NCI-H82 (cell line): ENCODE measurements at places on chromosomes 7 and 10.

DNA sequence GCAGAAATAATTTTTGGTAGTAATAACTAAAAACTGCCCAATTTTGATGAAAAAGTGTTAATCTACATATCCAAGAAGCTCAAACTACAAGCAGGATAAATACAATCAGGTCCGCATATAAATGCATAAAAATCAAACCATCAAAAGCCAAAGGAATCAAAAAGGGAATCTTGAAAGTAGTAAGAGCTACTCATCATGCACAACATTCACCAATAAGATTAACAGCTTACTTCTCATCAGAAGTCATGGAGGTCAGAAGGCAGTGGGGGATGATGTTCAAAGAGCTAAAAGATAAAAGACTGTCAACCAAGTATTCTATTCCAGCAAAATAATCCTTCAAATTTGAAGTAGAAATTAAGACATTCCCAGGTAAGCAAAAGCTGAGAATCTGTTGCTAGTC, 76.4 kb downstream of the CRPPA start:
- DNase-seq = no peak

- DNase-seq = no peak
Measured at GRCh38 chr10:122325235-122325634, 49.3 kb upstream of the PLEKHA1 start.

DNA sequence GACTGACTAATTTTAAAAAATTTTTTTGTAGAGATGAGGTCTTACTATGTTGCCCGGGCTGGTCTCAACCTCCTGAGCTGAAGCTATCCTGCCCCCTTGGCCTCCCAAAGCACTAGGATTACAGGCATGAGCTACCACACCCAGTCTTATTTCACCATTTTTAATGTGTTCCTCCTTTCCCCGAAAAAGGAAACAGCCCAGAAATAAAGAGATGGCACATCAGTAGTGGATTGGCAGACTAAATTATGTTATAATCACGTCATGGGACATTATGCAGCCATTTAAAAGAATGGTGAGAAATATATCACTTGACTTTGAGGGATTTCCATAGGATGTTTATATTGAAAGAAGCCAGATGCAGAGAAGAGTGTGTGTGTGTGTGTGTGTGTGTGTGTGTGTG, 40.5 kb downstream of the CAPZA2 start:
- no peak for DNase-seq

DNA sequence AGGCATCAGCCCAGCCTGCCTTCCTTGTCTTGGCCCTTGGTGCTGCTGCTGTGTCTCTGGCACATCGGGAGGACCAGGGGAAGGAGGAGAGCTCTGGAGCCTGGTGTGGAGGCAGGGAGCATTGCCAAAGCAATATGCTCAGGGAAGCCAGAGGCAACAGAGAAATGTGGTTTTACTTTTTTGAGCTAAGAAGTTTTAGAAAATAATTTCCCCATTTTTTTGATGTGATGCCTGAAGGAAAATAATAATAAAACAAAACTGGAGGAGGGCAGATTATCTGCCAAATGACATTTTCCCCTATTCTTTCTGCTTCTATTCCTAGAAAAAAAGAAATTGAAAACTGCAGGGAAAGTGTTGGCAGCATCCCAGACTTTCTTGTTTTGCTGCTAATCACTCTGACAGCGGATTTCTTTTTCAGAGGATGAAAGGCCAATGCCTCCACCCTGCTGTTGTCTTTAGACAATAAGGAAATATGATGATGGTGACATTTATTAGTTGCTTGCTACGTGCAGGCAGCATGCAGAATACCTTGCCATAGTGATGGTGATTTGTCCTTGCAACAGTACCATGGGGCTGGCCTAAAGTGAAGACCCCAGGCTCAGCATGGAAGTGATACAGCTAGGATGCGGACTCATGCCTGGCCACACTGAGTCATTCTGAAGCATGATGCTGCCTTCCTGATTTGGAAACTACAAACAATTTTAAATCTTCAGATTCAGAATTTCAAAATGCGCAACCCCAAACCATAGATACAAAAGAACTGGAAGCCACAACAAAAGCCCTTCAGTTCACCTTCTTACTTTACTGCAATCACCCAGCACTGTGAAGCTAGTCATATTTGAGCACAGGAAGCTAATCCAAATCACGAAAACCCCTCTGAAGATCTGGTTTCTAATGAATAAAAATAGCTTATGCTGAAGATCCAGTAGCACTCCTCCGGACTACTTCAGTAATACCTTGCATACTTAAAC, 260.2 kb upstream of the TMEM72 start:
- DNase-seq = no peak

DNA sequence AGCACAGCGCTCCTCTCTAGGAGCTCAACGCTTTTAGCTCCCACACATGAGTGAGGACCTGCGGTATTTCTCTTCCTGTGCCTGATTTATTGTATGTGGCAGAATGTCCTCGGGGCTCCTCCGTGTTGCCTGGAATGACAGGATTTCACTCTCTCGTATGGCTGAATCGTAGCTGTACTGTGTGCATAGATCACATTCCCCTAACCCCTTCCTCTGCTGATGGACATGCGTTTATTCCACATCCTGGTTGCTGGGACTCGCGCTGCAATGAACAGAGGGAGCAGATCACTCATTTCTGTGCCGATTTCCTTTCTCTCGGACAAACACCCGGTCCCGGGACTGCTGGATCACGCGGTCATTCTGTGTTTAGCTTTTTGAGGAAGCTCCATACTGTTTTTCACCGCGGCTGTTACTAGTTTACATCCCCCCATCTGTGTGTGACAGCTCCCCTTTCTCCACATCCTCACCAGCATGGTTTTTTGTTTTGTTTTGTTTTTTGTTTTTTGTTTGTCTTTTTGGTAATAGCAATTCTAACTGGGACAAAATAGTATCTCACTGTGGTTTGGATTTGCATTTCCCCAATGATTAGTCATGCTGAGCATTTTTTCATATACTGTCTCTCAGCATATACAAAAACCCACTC, 76.3 kb downstream of the FOXL3 start:
- no peak for DNase-seq

DNA sequence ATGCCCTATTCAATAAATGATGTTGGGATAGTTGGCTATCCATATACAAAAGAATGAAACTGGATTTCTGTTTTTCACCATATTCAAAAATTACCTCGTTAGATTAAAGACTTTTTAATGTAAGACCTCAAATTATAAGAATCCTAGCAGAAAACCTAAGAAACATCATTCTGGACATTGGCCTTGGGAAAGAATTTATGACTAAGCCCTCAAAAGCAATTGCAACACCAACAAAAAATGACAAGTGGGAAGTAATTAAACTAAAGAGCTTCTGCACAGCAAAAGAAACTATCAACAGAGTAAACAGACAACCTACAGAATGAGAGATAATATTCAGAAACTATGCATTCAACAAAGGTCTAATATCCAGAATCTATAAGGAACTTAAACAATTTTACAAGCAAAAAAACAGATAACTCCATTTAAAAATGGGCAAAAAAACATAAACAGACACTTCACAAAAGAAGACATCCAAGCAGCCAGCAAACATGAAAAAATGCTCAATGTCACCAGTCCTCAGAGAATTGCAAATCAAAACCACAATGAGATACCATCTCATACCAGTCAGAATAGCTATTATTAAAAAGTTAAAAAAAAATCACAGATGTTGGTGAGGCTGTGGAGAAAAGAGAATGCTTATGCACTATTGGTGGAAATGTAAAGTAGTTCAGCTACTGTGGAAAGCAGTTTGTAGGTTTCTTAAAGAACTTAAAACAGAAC, 309.8 kb downstream of the AHR start:
- no peak for DNase-seq

DNA sequence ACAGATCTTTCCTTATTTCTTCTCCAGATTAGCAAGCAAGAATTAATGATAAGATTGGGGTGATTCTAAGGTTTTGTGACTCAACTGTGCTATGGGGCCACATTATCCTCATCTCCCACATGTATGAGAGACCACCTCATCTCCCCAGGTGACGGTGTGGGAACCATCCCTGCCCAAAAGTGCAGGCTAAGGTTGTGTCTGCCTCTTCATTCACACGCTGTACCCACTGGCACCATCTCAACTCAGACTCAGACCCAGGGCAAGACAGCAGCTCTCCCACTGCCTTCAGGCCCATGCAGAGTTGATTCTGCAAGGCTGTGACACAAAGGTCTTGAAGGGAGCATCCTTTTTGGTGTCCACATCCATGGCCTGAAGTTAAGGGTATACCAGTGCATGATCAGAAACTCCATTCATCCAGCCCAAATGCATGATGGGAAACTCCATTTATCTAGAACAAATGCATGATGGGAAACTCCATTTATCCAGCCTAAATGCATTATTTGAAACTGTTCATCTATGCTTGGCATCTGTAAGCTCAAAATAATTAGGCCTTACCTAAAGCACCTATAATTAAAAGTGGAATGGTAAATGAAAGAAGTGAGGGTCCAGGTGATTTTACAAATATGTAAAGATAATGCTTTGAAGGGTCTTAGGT, 99.4 kb downstream of the TCERG1L start:
- no peak for DNase-seq

- no peak for DNase-seq
Measured at GRCh38 chr7:151885202-151885580, 8.3 kb upstream of the PRKAG2 start.

GRCh38 chr10:130542761-130543160, 406.6 kb downstream of the GLRX3 start:
- no peak for DNase-seq

DNA sequence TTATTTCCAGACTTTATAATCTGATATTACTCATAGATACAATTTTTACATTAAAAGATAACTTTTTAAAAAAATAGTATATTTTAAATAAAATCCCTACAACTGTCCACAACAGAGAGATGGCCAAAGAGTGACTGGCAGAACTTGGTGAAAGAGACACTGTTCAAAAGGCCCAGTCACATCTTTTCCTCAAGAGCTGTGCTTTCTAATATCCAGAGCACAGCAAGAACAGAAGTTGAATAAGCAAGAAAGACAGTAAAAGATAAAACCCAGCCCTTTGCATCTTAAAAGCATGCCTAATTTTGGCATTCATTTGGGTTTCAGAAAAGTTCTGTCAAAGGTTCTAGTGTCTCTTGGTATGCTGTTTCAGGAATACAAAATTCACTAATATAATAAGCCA, 6.9 kb downstream of the WASL start:
- no peak for DNase-seq

DNA sequence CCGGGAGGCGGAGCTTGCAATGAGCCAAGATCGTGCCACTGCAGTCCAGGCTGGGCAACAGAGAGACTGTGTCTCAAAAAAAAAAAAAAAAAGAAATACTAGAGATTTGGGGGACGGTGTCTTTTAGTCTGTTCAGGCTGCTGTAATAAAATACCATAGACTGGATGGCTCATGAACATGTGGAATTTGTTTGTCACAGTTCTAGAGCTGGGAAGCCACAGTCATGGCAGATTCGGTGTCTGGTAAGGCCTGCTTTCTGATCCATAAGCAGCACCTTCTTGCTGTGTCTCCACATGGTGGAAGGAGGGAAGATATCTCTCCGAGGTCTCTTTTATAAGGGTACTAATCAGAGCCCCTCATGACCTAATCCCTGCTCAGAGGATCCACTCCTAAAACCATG, 102.7 kb upstream of the MKLN1 start:
- DNase-seq = no peak

DNA sequence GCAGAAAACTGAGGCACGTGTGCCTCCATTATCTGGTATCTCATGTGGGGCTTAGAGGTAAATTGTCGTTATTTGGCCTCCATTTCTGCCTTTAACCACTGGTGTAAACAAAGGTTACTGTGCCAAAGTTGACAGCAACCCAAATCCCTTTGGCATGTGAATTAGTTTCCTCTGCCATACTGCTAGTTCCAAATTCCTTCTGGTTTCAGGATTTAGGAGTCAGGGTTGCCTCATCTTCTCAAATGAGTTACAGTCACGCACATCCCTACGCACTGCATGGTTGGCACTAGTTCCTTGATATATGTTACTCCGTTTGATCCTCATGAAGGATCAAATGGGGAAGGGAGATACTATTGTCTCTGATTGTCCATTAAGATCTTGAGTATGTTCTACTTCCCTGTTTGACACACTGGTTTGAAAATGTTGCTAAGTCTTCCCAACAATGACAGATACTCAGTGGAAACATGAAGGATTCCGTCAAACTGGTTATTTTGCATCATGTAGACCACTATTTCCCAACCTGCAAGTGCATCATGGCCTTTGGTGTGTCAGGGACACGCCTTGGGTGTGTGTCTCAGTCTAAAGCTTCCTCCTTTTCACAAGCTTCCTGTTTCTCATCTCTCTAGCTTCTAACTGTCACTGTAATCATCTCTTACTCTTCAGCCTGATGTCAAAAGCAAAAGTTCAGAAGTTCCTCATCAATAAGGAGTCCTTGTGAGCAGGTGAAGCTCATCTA, at the start of gene LIPN:
TSS of gene LIPN (plus strand) at position 655 of the 736 bp plus-strand sequence. CDS start 1,386 bp downstream, outside the sequence.
- DNase-seq = no peak

DNA sequence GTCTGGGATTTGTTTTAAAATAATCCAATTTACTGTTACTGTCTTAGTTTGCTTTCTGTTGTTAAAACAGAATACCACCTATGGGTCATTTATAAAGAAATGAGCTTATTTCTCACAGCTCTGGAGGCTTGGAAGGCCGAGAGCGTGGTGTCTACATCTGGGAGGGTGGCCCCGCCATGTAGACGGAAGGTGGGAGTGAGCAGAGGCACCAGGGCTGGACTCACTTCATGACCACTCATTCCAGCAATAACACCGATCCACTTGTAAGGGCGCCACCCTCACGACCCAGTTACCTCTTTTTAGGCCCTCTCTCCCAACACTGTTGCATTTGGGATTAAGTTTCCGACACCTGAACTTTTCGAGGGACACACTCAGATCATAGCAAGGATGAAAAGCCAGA, 36.2 kb upstream of the CFAP46 start:
- DNase-seq = no peak

DNA sequence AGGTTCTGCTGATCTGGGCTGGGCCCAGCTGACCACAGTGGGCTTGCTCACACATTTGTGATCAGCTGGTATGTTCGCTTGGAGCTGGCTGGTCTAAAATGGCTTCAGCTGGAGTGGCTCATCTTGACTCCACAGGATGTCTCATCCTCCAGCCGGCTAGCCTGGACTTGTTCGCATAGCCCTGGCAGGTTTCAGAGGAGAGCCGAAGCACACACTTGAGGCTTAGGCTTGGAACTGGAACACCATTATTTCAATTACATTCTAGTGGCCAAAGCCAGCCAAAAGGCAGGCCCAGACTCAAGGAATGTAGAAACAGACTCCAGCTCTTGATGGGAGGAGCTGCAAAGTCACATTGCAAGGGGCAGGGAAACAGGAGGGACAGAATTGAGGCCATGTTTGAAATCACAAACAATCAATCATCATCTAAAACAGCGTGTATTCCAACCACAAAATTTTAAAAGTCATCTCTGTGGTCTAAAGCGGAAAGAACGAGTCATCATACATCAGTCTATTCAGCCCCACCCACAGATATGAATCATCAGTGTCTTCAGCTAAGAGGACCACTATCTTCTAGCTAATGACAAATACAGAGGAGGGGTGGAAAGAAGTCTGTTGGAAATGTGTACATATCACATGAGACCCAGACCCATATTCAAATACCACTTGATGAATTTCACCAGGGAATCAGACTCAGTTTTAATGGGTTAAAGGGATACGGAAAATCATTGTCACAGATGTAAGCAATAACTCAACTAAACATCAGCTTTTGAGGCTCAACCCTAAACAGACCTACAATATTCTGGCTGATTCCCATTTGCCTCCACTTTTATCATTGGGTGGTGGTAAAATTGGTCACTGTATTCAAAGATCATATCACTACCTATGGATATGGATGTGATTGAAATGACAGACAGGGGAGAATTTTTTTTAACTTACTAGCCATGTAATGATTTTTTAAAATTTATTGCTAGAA, 139.0 kb upstream of the MKLN1 start:
- no peak for DNase-seq
